ENCODE measurements at places on chromosomes 7 and 10.

DNA sequence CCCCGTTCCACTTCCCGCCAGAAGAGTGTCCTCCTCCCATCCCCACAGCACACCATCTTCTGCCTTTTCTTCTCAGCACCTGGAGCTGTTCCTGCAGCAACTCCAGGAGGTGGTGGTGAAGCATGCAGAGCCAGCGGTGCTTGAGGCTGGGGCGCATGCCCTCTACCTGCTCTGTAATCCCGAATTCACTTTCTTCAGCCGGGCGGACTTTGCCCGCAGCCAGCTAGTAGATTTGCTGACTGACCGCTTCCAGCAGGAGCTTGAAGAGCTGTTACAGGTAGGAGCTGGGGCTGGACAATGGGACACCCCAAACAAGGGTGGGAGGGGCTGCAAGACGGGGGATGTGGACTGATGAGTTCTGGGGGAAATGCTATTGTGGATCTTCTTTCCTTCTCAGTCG, 19.1 kb upstream of the PVRIG start:
- no peak for DNase-seq

DNA sequence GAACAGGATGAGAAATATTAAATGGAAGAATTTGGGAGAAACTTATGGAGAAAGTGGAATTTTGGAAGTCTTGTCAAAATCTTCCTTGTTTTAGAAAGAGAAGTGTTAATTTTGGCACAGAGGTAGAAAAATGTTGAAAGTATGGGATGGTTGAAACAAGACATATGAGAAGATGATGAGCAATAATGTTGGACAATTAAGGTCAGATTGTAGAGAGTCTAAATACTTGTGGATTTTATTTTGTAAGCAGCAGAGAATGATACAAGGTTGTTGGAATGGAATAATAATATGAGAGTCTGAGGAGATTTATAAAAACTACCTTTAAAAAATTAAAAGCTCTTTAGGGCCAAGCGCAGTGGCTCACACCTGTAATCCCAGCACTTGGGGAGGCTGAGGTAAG, 34.6 kb downstream of the PHTF2 start:
- no peak for DNase-seq

GRCh38 chr7:128076796-128077271, 45.6 kb upstream of the LRRC4 start:
- DNase-seq, result no peak

DNA sequence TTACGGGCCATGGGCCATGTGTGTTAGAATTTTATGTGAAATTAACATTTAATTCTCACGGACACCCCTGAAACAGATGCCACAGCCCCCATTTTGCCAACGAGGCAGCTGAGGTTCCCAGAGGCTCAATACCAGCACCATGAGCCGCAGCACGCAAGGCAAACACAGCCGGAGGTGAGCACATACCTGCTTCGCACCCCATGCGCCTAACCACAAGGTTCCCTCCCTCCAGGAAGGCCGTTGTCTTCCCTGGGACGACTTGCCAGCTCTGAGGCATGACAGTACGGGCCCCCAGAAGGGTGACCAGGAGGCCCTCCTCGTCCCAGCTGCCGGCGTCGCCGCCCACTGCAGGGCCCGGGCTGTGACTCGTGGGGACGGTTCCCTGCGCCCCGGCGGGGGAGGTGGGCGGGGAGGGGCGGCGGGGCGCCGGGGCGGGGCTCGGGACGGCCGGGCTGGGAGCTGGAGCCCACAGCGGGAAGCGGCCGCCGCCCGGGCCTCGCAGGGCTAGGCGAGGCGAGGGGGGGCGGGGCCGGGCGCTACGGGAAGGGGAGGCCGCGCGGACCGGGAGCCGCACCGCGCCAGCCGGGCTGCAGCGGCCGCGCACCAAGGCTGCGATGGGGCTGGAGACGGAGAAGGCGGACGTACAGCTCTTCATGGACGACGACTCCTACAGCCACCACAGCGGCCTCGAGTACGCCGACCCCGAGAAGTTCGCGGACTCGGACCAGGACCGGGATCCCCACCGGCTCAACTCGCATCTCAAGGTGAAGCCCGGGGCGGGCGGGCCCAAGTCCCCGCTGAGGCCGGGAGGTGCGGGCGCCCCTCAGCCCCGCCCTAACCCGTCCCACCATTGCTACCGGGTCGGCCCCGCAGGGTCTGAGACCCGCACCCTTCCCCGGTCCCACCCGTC, at the start of gene CAV2:
Gene CAV2 (plus strand): TSS at position 571 of the 910 bp plus-strand sequence. CDS start 44 bp downstream, at position 615.
- peak; percentile 83 for DNase-seq

GRCh38 chr7:138565451-138566114, 105.5 kb downstream of the TRIM24 start:
- DNase-seq, result peak; percentile 6

DNA sequence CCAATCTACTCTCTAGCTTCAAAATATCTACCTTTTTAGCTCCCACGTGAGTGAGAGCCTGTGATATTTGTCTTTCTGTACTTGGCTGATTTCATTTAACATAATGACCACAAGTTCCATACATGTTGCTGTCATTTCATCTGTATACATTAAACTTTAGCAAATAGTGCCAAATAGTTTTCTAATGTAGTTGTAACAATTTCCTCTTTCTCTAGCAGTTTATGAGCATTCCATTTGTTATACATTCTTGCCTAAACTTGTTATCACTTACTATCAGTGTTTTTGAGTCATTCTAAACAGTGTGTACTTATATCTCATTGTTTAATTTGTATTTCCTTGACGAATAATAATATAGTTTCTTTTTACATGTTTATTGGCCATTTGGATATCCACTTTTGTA, 77.2 kb downstream of the NEUROD6 start:
- no peak for DNase-seq

DNA sequence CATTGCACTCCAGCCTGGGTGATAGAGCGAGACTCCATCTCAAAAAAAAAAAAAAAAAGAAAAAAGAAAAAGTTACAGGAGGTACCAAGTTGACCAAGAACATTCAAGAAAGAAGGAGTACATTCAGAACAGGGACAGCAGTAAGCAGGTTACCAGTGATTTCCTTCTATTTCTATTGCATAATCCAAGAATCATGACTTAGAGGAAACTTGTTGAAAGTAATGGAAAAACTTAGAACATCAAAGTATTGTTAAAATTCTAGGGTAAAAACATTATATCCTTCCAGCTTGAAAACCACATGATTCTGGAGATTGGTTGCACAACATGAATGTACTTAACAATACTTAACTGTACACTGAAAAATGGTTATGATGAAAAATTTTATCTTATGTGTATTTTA, 25.2 kb downstream of the RAPGEF5 start:
- DNase-seq, result no peak

- no peak for DNase-seq
These were observed 78.5 kb downstream of the OAT start for GRCh38 chr10:124340033-124340760.

- DNase-seq, result no peak
These were observed 84.5 kb upstream of the SEMA3C start for GRCh38 chr7:81003326-81003725.

- no peak for DNase-seq
These were observed 44.7 kb upstream of the GPR26 start for GRCh38 chr10:123621492-123621891.

DNA sequence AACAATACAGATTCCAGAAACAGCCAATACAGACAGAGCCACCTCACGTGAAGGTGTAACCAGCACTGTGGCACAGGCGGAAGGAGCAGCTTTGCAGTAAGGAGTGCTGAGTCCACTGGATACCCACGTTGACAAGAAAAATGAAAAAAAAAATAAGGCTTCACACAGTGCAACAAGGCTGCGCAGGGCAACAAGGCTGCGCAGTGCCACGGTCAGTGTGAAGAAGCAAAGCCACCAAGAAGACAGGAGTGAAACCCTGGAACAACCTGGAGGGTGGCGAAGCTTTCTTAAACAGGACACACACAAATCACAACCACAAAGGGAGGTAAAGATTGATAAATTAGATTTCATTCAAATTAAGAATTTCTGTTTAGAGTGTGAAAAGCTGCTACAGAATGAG, 204.0 kb downstream of the MAD1L1 start:
- DNase-seq, result no peak

Data from SW480 (cell line).